ENCODE measurements at places on chromosomes 4 and X. TPM values are rescaled to one million over a fixed set of nuclear protein-coding genes. Genes with fewer than 3 reads are reported as not detected.

DNA sequence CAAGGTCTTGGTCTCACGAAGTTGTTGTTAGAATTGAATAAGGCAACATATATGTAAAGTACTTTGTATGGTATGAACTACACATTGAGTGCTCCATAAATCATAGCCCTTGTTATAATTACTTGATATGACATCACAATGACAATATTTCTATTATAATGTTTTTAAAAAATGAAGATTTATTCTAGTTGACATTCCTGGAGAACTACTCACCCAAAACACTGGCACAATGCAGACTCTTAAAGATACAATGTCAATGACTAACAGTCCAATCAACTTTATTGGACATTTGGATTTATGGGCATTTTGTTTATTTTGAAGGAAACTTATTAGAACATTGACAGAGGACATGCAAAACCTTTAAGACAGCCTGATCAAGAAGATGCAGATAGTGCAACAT lies 55.3 kb downstream of the ASB9 start:
- no peak for ATAC-seq

- no peak for ATAC-seq
Measured at GRCh38 chr4:136150046-136150445, 1382.2 kb downstream of the PCDH18 start.

GRCh38 chrX:133670383-133670782 lies 255.1 kb upstream of the GPC4 start:
- ATAC-seq, result peak; percentile 30

SPARCL1 gene
- 1,665 TPM for total RNA-seq

- no peak for ATAC-seq
Measured at GRCh38 chr4:114257501-114257900, 278.1 kb upstream of the ARSJ start.

DNA sequence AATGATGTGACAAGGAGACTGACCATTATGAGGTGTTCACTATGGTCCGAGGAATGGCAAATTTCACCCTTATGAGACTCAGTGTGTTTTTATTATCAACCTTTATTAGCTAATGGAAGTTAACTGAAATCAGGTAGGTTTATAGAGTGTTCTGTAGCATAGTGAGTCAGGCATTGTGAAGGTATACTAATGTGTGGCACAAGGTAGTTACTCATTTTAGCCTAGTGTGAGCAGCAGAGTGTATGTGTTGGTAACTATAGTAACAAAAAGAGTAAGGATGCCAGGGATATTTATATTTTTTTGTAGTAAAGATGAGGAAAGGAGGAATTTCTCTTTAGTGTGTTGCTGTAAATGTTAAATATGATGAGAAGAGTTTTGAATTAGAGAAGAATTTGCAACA lies 12.0 kb downstream of the PDLIM5 start:
- ATAC-seq, result no peak

GRCh38 chrX:147923605-147924004 lies 11.9 kb downstream of the FMR1 start:
- no peak for ATAC-seq

DNA sequence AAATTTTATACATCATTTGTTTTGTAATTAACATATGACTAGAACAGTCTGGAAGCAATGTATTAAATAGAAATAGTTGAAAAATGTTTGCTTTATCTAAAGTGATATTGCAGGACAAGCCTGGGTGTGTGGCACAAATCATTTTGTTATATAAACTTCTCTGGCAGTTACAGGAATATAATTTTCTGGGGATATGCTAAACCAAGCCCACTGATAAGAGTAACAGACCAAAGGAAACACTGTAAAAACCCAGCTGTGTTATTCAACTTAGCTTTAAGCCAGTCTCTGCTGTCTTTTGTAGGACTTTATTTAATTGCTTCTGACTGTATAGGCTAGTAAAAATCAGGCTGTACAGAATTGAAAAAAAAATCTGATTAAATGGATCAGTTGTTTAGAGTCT lies 156.2 kb downstream of the NR3C2 start:
- ATAC-seq, result no peak

DNA sequence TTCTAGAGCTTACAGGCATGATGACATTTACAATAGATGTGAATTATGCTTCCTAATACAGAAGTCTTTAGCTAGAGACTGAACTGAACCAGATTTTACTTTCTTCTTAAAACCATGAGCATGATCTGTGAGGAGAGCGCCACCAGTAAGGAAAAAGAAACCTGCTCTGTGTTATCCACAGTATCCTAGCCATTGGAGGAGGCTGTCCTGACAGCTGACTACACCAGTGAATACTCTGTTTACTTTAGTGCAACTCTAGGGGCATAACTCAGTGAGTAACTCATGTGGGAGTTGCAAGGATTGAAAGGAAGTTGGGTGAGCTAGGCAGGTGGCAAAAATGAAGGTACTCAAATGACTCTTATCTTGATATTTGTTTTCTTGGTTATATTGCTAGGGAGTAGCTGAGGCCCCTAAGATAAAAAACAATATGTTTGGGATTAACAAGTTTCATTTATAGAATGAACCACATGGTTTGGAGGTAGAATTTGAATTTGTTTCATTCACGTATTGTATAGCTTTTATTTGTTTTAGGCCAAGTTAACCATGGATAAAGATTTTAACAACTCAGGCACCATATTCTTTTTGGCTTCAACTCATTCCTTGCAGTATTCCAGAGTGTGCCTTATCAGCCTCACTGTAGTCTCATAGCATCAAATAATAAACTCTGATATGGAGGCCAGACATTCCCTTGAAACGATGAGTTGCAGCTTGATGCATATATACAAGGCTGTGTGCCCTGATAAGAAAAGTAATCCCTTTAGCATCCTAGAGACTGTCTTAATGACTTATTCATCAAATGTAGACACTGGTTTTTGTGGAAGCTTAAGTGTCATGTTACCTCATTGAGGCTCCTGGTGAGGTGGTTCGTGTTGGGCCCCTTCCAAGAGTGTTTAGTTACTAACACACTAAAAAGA lies 2.5 kb downstream of the BMP3 start:
- no peak for ATAC-seq

DNA sequence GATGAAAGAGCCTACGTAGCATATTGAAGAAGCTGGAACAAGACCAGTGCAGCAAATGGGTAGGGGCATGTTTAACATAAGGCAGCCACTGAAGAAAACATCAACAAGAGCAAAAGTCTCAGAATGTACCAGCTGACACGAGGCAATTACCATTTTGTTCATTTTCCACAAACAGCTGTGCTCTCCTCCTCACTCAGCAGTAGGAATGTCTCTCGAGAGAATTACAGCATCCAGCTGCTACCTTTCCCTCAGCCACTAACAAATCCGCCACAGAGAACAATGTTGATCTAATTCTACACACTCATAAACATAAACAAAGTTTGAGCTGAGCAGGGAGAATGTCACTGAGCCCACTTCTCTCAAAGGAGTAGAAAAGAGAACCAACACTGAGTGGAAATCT lies 68.0 kb downstream of the OPHN1 start:
- ATAC-seq, result no peak

DNA sequence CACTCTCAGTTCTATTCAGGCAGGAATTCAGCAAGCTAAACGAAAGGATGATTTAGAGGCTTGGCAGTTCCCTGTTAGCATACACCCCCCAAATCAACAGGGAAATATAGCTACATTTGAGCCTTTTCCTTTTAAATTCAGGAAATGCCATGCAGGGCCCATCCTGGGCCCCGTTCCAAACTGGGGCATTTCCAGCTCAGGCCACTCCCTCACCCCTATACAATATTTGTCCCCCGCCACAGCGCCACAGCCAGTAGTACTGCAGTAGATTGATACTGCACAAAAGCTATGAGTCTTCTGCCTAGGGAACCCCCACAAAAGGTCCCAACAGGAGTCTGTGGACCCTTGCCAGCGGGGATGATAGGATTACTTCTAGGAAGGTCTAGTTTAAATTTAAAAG lies 102.0 kb upstream of the MAPK10 start:
- ATAC-seq, result no peak

GPR82 gene
- not detected for total RNA-seq

ADH5 gene
- total RNA-seq, result 299 TPM

DNA sequence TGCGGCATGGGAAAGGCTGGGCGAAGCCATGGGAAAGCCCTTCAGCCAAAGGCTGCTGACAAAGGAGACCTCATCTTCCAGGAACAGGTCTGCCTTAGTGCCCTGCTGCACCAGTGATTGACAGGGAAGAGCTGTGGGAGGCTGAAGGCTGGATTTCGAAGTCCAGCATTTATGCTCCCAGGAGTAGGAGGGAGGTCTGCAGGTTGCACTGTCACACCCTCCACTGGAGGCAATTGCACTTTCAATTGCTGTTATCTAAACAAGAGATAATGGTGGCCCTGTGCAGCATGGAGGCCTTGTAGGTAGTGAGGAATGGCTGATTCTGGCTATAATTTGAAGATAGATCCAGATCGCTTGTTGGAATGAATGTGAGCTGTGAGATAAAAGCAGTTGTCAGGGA lies 43.7 kb downstream of the FAM114A1 start:
- no peak for ATAC-seq

DNA sequence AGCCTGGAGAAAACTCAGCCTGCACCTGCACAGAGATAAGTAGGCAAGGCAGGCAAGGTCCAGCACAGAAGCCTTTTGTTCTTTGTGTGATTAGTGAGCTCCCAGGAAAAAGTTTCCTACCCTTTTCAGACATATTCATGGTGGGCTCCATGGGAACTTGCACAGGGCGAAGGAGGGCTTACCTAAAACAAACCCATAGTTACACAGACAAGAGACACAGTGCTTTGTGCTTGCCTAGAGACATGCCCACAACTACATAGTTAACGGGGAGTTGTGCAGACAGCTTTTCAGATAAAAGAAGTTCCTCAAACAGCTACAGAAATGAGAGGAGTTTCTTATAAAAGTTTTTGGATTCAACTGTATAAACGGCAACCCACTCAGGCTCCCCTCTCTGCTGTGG lies 180.5 kb downstream of the GLUD2 start:
- no peak for ATAC-seq

GRCh38 chr4:2341261-2341841 lies 77.1 kb downstream of the ZFYVE28 start:
- no peak for ATAC-seq

KLKB1 gene
- 0.93 TPM for total RNA-seq

NSG1 gene
- total RNA-seq, result 0.78 TPM

ARMCX2 gene
- 42.0 TPM for total RNA-seq

GRCh38 chr4:142567199-142567598 lies 278.9 kb downstream of the INPP4B start:
- no peak for ATAC-seq

GRCh38 chr4:79174490-79175252 lies 151.2 kb downstream of the NAA11 start:
- ATAC-seq, result no peak

DNA sequence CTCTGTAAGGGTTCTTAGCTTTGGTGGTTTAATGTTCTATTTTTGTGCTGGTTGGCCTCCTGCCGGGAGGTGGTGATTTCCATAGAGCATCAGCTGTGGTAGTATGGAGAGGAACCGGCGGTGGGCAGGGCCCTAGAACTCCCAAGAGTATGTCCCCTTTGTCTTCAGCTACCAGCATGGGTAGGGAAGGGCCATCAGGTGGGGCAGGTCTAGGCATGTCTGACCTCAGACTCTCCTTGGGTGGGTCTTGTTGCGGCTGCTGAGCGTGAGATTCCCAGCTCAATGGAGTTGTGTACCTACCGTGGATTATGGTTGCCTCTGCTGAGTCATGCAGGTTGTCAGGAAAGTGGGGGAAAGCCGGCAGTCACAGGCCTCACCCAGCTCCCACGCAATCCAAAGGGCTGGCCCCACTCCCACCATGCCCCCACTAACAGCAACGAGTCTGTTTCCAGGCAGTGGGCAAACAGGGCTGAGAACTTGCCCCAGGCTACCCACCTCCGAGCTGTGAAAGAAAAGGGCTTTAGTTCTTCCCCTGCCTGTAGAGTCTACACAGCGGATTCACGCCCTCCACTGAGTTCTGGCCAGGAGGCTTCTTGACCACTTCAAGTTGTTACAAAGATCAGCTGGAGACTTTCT lies 235.9 kb downstream of the RPA4 start:
- ATAC-seq, result no peak

HSFX4 gene
- not detected for total RNA-seq

PALLD gene
- 2,151 TPM for total RNA-seq

DNA sequence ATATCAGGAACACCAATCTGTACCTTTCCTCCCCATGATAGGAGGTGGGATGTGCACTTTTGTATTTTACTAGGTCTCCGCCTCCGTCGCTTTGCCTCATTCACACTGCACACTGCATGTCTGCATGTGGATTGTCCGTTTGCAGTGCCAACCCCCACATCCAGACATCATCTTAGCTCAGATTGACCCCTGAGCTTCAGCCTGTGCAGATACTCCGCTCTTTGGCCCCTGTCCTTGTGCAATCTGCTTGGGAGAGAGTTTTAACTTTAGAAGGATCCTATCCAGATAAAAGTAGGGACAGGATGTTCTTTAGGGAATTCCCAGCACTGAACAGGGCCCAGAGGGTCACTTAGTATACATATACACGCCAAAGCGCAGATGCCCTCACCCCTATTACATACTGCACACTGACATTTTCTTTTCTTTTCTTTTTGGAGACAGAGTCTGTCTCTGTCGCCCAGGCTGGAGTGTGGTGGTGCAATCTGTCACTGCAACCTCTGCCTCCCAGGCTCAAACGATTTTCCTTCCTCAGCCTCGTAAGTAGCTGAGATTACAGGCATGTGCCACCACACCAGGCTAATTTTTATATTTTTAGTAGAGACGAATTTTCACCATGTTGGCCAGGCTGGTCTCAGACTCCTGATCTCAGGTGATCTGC lies 43.3 kb upstream of the FBXW7 start:
- no peak for ATAC-seq

SMR3A gene
- total RNA-seq, result not detected

All from gastroesophageal sphincter (tissue), 4 donors.